ENCODE measurements at places on chromosomes 7 and 10.

DNA sequence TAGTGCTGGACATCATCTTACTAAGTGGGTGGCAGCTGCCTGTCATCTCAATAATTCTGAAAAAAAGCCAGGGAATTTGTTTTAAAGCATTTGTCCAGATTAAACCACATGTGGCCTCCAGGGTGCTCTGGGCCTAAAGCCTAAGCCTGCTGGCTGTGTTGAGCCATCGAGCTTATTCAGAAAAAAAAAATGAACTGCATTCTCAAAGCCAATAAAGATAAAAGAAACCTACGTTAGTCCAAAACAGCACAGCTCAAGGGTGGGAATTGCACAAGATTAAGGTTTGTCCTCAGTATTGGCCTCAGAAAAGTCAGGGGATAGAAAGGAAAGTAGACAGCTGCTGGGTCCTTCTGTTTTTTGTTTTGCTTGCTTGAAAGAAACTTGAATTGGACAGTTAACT lies 22.6 kb upstream of the PRTFDC1 start:
- DNase-seq, result no peak

GRCh38 chr7:46764100-46764936 lies 817.6 kb downstream of the TNS3 start:
- DNase-seq, result no peak

GRCh38 chr10:66671562-66671961 lies 254.3 kb upstream of the LRRTM3 start:
- no peak for DNase-seq

DNA sequence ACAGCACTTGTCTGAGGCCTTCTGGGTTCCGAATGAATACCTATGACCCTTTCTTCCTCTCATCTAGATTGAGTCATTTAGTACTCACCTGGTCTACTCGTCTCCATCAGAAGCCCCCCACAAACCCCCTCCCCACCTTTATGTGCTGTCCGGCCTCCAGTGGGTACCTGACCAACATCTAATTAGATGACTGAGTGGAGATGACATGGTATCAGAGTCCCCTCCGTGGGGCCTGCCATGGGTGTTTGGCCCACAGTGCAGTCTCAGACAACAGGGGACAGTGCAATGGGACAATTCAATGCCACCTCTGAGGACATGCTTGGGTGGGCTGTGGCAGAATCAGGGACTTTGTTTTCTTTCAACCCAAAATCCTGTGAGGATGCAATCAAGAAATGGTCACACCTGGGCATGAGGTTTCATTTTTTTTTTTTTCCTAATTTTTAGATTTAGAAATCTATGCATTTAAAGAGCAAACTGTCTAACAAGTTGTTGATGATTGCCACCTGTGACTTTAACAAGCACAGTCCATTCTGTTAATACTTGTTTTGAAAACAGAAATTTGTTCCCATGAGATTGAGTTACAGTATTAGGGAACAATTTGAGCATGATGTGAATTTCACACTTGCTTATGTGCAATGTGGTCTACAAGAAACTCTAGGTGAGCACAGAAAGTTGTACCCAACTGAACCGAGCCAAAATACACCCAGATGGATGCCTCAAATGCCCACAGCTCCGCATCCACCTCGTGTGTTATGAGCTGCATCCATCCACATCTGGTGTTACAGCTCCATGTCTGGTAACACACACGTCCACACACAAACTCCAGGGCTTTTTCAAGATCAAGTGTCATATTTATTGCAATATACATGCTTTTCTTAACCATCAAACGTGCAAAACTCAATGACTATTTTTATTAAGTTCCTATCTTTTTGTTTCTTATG lies 27.5 kb downstream of the GPRIN2 start:
- no peak for DNase-seq

GRCh38 chr7:109246330-109247077 lies 676.8 kb downstream of the DNAJB9 start:
- DNase-seq, result no peak

DNA sequence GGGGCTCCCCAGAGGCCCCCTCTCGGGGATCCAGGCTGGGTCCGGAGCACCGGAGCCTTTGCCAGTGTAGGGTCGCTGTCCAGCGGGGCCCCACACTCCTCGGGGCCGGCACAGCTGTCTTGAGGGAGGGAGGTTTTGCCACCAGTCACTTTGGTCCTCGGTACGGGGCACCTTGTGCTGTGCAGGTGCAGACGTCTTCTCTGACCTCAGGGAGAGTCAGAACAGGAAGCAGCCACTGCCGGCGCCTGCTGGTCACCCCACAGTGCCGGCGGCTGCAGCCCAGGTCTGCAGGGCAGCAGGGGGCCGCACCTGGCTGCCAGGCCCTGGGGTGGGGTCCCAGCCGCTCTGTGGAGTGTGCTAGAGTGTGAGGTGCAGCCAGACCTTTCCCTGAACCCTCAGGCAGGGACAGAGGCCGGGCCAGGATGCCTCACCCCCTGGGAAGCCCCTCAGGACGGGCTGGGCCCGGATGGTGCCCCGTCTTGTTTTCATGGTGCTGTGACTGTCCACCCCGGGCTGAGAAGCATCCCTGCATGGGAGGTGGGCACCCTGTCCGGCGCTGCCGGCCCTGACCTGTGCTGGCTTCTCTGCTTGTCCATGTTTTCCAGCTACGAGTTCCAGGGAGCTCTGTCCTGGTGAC lies 8.2 kb downstream of the MAFK start:
- no peak for DNase-seq

- no peak for DNase-seq
Observed at GRCh38 chr10:22481687-22482539, 136.6 kb downstream of the SPAG6 start.

Measured in GM12864 (cell line).